ENCODE measurements at places on chromosomes 2 and 18. TPM values are rescaled to one million over a fixed set of nuclear protein-coding genes. Genes with fewer than 3 reads are reported as not detected.

CPO gene
- polyA plus RNA-seq, result not detected

ASB18 gene
- not detected for polyA plus RNA-seq

GRHL1 gene
- 1.7 TPM for polyA plus RNA-seq

CDH2 gene
- polyA plus RNA-seq, result 180 TPM

MC2R gene
- not detected for polyA plus RNA-seq

C2orf69 gene
- 4.0 TPM for polyA plus RNA-seq

INHBB gene
- polyA plus RNA-seq, result 3.9 TPM

PRKCE gene
- polyA plus RNA-seq, result 19.7 TPM

TMEM200C gene
- polyA plus RNA-seq, result not detected

OR6B2 gene
- polyA plus RNA-seq, result not detected

NOSTRIN gene
- polyA plus RNA-seq, result not detected

OTOS gene
- polyA plus RNA-seq, result not detected

CYP1B1 gene
- polyA plus RNA-seq, result 1.4 TPM

ADGRF3 gene
- polyA plus RNA-seq, result 0.20 TPM

- DNase-seq, result no peak
Measured at GRCh38 chr2:126864861-126865260, 33.8 kb upstream of the TEX51 start.

DNA sequence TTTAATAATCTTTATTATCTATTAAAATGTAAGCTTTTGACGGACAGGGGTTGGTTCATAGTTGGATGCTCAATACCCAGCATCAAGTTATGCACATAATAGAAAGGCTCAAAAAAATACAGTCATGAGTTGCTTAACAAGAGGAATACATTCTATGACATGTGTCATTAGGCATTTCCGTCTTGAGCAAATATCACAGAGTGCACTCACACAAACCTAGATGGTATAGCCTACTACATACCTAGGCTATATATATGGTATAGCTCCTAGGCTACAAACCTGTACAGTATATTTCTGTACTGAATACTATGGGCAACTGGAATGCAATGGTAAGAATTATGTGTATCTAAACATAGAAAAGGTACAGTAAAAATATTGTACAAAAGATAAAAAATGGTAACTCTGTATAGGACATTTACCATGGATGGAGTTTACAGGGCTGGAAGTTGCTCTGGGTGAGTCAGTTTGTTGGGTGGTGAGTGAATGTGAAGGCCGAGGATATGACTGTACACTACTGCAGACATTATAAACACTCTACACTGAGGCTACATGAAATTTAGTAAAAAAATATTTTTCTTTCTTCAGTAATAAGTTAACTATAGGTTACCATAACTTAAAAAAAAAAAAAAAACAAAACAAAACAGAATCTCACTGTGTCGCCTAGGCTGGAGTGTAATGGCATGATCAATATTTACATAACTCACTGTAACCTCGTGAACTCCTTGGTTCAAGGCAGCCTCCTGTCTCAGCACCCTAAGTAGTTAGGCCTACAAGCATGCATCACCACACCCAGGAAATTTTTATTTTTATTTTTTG lies 201.2 kb downstream of the NBAS start:
- peak; percentile 36 for DNase-seq

GRCh38 chr2:224971214-224971613 lies 71.1 kb downstream of the DOCK10 start:
- DNase-seq, result no peak

- DNase-seq, result no peak
Measured at GRCh38 chr2:234694244-234695013, 197.5 kb upstream of the ARL4C start.

DNA sequence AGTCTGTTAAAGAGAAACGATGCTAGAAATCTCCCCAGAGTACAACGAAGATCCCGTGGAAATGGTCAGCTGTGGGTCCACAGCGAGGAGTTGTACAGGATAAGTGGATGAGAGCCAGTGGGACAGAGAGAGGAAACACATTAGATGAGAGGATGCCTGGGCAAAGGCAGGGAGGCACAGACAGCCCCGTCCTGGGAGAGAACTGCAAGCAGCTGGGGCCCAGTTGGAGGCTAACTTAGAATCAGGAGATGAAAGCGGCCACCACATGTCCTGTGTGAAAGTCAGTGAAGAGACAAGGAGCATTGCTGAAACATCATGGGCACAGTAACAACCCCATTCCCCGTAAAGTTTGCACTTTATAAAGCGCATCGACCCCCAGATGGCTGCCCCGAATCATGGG lies 157.5 kb downstream of the RAPGEF4 start:
- DNase-seq, result no peak

- DNase-seq, result no peak
Measured at GRCh38 chr2:134275058-134275862, 21.4 kb downstream of the MGAT5 start.

DNA sequence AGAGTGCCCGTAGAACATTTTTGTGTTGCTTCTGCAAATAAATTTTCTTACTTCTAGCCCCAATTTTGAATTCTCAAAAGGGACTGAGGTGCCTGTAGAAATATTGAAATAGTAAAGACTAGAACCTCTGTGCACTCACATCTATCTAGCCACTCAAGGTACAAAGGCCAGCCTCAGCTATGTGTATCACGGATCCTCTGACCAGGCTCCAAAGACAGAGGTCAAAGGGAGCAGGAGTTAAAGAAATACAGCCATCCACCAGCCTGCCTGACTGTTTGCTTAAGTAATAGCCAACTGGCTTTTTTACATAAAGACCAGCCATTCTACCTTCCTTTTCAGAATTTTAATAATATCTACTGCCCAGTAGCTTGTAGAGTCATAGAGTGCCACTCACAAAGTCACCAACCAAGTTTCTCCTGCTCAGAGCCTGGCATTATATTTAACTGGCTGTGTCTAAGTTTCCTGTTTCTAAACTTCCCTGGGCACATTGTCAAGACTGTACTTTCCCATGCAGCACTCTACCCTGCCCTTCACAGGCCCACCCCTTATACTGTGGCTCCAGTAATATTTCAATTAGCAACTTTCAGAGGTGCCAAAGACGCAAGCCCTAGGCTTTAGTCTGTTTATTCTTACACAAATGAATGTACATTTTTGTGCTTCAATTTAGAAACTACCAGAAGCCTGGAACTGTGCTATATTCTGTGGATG lies 338.3 kb upstream of the NT5C1B start:
- DNase-seq, result no peak

DNA sequence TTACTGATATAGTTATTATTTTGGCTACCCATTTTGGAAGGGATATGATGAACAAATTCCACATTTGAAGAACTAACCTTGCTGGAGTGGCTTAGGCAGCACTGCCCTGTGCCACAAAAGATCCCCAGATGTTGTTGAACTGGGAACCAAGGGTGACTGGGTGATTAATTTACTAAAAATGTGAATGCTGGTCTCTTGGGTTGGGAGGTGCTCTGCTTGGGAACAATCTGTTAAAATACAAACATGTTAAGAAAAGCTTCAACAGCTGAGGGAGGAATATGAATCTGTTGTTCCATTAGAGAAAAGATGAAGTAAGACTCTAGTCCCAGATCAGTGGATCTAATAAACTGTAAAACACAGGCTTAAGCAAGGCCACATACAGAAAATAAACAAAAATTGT lies 1860.1 kb downstream of the SUCLG1 start:
- no peak for DNase-seq

DNA sequence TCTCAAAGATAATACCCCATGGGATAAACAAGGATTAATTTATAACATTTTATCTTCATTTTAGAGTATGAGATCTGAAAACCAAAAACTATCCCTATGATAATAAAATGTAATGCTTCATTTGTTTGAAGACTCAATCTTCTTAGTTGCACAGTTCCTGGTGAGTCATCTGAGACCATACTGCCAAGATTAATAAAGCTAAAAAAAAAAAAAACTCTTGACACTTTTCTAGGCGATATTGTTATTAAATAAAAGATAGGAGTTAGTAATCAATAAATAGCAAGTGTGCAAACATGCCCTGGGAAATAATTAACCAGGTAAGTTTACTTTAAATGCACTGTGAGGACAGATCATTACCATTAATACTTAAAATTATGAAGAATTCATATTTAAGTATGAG lies 83.9 kb downstream of the RPE start:
- DNase-seq, result no peak

DNA sequence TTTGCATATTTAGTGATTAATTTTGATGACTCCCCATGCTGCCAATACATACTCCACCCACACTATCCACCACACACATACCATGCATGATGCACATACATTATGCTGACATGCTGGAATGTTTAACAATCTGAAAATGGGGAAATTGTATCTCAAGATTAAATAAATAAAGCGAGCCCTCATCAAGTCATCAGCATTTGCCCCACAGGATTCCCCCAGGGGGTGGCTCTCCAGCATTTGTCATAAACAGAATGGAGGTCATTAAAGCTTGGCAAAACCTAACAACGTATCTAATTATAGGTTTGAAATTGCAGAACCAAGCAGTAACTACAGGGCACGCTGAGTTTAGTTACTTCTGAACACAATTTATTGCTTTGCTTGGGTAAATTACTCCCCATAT lies 141.2 kb upstream of the TACR1 start:
- no peak for DNase-seq

GRCh38 chr2:16137080-16137755 lies 196.9 kb downstream of the MYCN start:
- DNase-seq, result no peak

- DNase-seq, result no peak
Measured at GRCh38 chr18:35159782-35160181, 81.1 kb upstream of the ZNF397 start.

DNA sequence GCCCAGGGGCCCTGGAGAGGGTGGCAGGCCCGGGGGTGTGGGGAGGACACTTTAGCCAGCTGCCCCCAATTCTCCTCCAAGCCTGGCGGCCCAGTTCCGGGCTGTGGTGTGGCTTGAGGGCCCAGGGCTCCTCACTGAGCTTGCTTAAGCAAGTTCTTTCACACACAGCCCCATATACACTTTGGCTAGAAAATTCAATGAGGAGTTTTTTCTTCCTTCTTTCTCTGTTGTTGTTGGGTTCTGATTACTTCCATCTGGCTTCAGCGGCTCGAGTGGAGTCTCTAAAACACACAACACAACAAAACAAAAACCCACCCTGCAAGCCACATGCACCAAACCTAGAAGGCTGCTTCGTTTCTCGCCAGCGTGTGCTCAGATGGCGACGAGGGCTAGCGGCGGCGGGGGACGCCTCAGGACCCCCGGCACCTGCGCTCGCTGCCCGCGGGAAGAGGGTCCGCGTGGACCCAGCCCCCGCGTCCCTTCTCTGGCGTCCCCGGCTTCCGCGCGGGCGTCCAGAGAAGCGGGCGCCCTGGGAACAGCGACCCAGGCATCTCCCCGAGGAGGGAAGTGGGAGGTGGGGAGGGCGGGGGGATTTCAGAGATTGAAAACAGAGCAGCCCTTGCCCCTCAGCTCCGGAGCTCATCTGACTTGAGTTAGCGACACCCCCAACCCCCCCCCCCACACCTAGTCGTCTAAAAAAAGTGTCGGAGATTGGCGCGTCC lies 577 bp upstream of the GLI2 start:
- no peak for DNase-seq

GRCh38 chr2:130749078-130749477 lies 6.3 kb upstream of the AMER3 start:
- DNase-seq, result no peak

- no peak for DNase-seq
Measured at GRCh38 chr18:57518533-57518932, 68.0 kb downstream of the FECH start.

DNA sequence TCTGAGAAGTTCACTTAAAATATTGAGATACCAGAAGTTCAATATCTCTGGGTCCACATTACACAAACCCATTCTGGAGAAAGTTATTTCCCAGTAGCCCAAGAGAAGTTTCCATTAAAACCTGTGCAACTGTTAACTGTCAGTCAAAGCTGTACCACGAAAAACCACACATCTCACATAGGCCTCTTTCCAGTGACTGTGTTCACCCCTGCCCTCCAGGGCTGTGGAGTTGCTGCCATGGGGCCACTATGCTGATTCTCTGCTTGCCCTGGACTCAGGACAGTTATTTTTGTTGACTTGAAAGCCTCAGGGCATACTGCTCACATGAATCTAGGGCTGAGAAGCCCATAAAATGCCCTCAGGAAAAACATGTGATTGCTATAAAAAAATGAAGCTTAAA lies 153.8 kb downstream of the PIEZO2 start:
- no peak for DNase-seq

DNA sequence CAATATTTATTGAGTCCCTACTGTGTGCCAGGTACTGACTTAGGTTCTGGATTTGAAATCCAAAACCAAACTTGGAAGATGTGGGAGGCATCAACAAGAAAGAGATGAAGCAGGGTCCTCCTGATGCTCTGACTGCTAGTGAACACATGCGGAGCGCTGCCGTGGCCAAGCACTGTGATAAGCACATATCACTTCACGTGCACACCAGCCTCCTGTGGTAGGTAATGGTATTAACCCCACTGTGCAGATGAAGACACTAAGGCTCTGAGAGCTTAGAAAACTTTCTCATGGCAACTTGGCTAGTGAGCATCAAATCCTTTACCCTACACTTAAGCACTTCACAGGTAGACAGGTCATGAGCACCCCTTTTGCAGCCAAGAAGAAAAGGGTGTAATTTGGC lies 216.1 kb downstream of the HAUS1 start:
- DNase-seq, result no peak

- no peak for DNase-seq
Measured at GRCh38 chr18:77013811-77014521, 118.6 kb downstream of the MBP start.

DNA sequence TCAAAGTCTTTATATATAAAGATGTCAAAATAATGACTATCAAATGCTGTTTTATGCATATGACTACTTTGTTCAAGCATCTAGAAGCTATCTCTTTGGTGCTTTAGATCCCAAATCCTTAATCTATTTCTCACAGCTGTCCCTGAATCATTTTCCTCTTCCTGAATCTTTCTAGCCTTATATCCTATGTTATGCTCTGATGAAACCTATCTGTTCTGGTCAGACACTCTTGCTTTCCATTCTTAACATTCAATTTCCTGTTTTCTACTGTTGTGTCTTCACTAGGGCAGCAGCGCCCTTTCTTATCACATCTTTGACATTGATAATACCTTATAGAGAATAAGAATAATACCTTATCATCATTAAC lies 6.3 kb upstream of the PARD3B start:
- no peak for DNase-seq

DNA sequence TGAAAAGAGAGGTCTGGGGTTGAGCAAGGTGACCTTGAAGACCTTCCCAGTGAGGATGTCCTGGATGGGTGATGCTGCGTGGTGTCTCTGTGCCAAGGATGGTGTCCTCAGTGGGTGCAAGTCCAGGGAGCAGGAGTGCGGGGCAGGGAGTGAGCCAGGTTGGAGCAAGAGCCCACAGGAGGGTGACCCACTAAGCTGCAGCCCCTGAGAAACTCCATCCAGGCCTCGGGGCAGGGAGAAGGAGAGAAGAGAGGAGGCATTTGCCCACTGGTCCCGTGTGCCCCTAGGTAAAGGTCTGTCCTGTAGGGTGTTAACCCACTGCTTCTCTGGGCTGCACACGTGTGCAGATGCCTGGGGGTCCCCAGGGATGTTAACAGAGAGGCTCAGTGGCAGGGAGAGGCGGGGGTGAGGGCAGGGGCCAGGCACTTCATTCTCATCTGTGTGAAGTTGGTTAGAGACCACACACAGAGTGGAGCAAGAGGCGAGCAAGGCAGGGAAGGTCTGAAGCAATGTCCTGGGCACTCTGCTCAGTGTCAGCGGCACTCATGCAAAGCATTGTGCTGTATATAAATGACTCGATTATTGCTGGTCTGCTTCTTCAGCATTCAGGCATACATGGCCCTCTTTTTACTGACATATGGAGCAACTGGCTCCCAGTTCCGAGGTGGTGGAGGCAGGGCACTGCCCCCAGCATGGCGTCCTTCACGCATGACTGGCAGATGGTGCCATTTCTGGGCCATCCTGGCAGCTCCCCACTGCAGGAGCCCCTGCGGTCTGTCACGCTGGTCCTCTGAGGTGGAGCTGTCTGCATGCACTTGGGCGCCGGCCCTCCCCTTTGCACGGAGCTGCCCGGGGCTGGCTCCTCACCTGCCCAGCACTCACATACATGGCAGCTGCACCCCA lies 117.2 kb upstream of the HS6ST1 start:
- no peak for DNase-seq
